K562 (cell line): ENCODE measurements at places on chromosomes 3 and 15. TPM values are rescaled to one million over a fixed set of nuclear protein-coding genes. Genes with fewer than 3 reads are reported as not detected.

Gene PIF1
- total RNA-seq, result 16.8 and 21.7 TPM in 2 replicates

Gene WDR49
- not detected in 2 replicates for total RNA-seq

DNA sequence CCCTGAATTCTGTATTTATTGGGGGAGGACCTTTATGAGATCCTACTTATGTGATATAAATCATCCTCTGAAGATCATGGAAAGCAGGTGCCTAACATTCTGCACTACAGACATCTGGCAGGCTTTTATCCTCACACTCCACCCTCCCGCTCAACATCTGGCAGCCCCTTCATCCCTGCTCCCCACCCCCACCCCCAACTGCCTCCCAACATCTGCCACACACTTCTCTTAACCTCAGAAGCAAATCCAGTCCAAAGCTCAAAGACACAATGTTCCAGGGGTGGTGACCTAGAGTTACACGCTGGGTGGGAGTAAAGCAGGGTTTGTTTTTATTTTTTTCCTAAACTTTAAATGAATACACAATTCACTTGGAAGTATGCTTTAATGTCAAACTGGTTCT is 184.5 kb upstream of the ATP11B start:
- no peak overlapping the region for H3K4me3 ChIP-seq
- no peaks in the 10 kb centered on the region for H3K4me1 ChIP-seq
- DNase-seq, result no peak
- no peaks in the 10 kb centered on the region for H3K36me3 ChIP-seq
- H3K27me3 ChIP-seq, result 0 out of 3 replicates have a peak, but pooled peaks cover 2% of the 10 kb centered on the region

DNA sequence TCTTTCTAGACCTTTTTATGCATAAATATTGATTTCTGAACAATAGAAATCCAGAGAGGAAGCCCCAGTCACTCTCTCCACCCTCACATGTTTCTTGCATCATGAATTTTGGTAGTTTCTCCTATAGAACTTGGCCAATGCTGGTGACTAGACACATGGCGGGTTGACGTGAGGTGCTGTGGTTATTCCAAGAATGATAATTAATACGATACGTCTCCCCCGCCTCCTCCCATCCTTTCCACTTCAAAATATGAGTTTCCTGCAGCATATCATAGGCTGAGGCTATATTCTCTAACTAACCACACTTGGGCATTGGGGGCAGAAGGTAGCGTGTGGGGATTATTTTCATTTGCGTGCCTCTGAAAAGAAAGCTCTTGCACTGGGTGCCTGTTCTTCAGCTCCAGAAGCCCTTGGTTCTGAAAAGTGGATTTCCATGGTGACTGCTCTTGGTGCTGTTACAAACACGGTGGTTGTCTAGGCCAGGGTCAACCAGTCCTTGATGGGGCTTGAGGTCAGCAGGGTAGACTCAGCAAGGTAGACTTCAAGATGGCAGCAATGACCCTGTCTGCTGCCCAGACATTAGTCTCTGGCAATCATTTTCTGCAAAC is 5.3 kb downstream of the TNFSF10 start:
- no peak overlapping the region for H3K4me3 ChIP-seq
- H3K36me3 ChIP-seq, result no peaks in the 10 kb centered on the region
- DNase-seq, result no peak
- H3K27me3 ChIP-seq, result no peaks in the 10 kb centered on the region
- H3K27ac ChIP-seq, result no peak overlapping the region
